T-helper 2 cell treated with Interferon-gamma antibody and Interleukin-4, amounts not matched to agents 100 ng/mL and 5 ng/mL, for 36 hours (primary cell): ENCODE measurements at places on chromosomes 12 and 14. TPM values are rescaled to one million over a fixed set of nuclear protein-coding genes. Genes with fewer than 3 reads are reported as not detected.

Gene OTX2
- total RNA-seq, result not detected in 2 replicates

Gene HPD
- total RNA-seq, result not detected in 2 replicates

Gene SLC7A7
- total RNA-seq, result not detected in 2 replicates

Gene SLC6A13
- 0.18 TPM in 1 of 2 replicates, not detected in the other for total RNA-seq

Gene ASIC1
- total RNA-seq, result 7.5 and 8.5 TPM in 2 replicates

Gene DPY19L2
- total RNA-seq, result 0.52 and 0.61 TPM in 2 replicates

Gene CIROP
- not detected in 2 replicates for total RNA-seq

Gene AGAP2
- 57.1 and 59.4 TPM in 2 replicates for total RNA-seq

Gene GLT8D2
- 0.16 TPM in 1 of 2 replicates, not detected in the other for total RNA-seq

Gene KRT7
- total RNA-seq, result 5.3 and 8.3 TPM in 2 replicates

Gene ANKS1B
- total RNA-seq, result 0.52 and 0.86 TPM in 2 replicates

Gene CRADD
- total RNA-seq, result 10.0 and 13.1 TPM in 2 replicates

Gene CISTR
- not detected in 2 replicates for total RNA-seq

Gene HOXC10
- not detected in 2 replicates for total RNA-seq

Gene PPP1R1A
- total RNA-seq, result not detected in 2 replicates

Gene KRT72
- 0.27 and 0.30 TPM in 2 replicates for total RNA-seq

Gene GARIN6
- total RNA-seq, result not detected in 2 replicates

Gene C1S
- total RNA-seq, result 2.2 TPM in 2 replicates
